ENCODE measurements at places on chromosomes 6 and 20.

DNA sequence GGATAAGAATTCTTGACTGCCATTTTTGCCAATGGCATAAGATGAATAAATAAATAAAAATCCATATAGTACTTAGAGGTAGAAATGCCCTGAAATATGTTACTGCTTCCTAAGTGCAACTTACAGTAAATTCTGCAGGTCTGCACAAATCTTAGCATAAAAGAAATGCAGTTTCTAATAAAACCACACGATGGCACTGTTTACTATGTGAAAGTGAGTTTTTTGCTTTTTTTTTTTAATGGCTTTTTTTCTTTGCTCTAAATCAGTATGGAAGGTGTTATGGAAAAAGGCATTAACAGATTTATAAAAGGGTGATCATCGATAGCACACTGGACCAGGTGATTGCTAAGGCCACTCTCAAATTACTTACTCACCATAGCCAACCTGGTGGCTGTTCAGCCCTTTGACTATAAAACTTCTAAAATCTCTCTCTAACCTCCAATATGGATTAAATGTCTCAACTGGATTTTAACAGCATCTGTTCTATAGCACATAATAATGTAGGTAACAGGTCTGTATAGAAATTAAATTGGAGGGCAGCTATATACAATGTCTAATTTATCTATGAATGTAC, 45.8 kb downstream of the AHI1 start:
- no peak for DNase-seq

GRCh38 chr20:47784599-47785310, 526 bp downstream of the SULF2 start:
- no peak for DNase-seq

- DNase-seq, result no peak
Measured at GRCh38 chr6:135299256-135299655, 118.1 kb downstream of the MYB start.

DNA sequence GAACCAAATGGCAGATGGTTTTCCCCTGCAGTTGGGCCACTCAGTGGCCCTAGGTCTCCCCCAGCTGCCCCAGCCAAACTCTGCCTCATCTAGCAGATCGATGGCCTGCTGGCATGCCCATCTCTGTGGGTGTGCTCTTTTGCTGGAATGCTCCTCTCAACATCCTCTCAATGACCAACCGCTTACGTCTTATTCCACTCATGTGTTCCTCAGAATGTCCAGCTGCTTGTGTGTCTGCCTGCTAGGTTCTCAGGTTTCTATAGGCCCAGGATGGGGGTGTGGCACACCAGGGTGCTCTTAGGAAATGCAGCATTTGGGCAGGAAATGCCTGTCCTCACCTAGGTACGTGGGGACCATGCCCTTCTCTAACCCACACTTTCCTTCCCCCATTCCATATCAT, 509.9 kb upstream of the SYNCRIP start:
- no peak for DNase-seq

DNA sequence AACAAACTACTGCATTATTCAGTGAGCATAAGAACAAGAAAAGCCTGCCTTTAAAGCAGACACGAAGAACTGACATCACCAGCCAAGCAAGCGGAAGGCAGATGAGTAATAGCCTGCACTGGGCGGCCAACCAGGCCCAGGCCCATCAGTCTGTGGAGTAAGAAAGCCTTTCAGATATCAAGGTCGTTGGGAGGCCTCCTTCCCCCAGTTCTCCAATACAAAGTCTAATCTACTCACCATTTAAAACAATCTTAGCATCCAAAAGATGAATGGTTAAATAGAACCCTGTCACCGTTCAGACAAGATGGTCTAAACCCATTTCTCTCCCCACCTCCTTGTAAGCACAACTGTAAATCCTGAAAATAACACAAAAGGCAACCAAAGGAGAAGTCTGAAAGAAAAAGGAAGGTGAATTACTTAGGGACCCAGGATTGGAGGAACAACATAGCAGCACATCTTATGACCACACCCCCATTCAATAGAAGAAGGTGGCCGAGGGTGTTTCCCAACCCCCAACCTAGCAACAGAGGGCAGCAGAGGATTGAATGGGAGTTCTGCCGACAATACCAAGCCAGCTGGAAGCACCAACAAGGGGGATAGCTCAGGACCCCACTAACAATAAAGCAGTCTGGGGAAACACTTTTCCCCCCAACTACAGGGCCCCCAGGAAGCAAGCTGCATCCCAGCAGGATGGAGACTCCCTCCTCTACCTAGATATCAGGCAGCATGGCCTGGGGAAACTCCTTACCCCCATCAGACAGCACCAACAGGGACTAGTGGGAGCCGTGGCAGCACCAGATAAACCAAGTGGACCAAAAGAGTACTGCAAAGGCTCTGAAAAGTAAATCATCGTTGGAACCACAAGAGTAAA, 67.9 kb downstream of the ZHX3 start:
- DNase-seq, result peak; percentile 28
